ENCODE measurements at places on chromosomes 16 and 17. TPM values are rescaled to one million over a fixed set of nuclear protein-coding genes. Genes with fewer than 3 reads are reported as not detected.

PYY gene
- not detected for total RNA-seq

MYH1 gene
- total RNA-seq: not detected

KRTAP2-1 gene
- not detected for total RNA-seq

GGT6 gene
- total RNA-seq: not detected

ZNF205 gene
- total RNA-seq: 0.47 TPM

NXN gene
- total RNA-seq: 0.28 TPM

OR4D1 gene
- total RNA-seq: 0.14 TPM

SULT1A4 gene
- total RNA-seq: 2.7 TPM

BLMH gene
- 68.2 TPM for total RNA-seq

NAGS gene
- 0.91 TPM for total RNA-seq

DOC2A gene
- 2.7 TPM for total RNA-seq

TP53TG3C gene
- total RNA-seq: not detected

KRT222 gene
- total RNA-seq: not detected

NPIPB13 gene
- 21.1 TPM for total RNA-seq

HSD17B2 gene
- not detected for total RNA-seq

TMEM235 gene
- not detected for total RNA-seq

CD300E gene
- total RNA-seq: not detected

UTS2R gene
- 0.14 TPM for total RNA-seq

TM4SF5 gene
- total RNA-seq: not detected

C17orf58 gene
- total RNA-seq: 26.6 TPM

OTOA gene
- not detected for total RNA-seq

PYCARD gene
- total RNA-seq: 17.1 TPM

HSPB9 gene
- not detected for total RNA-seq

TP53TG3 gene
- not detected for total RNA-seq

FKBP10 gene
- total RNA-seq: 0.47 TPM

COX6A2 gene
- total RNA-seq: not detected

TAF1C gene
- 61.1 TPM for total RNA-seq

PITPNM3 gene
- total RNA-seq: 0.66 TPM

SOCS1 gene
- total RNA-seq: 152 TPM
